ENCODE measurements at places on chromosomes 7 and 10. TPM values are rescaled to one million over a fixed set of nuclear protein-coding genes. Genes with fewer than 3 reads are reported as not detected.

The IFIT2 gene
- total RNA-seq: 9.4 TPM

- DNase-seq: no peak
These were observed 438.9 kb downstream of the DNAJB6 start for GRCh38 chr7:157775560-157776332.

The CALCR gene
- total RNA-seq: not detected

GRCh38 chr7:70387217-70387616 is 744.7 kb upstream of the GALNT17 start:
- no peak for DNase-seq

- no peak for DNase-seq
These were observed 1.7 kb downstream of the NPTX2 start for GRCh38 chr7:98618786-98619185.

DNA sequence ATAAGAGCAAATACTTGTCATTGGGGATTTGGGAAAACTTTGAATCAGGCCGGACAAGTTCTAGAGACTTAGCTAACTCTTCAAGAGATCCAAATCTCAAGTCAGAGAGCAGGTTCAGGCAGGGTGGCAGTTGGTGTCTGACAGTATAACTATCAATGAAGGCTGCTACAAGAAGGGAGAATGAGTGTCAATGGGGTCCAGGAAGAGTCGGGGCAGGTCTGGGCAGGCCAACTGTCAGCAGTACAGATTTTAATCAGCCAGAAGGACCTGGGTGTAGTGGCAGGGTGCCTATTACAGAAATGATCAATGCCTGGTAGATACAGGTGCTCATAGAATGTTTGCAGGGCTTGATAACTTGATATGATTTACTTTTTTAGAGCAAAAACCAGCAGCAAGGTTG is 751.1 kb downstream of the GRM8 start:
- DNase-seq: no peak

- no peak for DNase-seq
These were observed 891.6 kb downstream of the GRM8 start for GRCh38 chr7:126361183-126361582.

The GDF2 gene
- not detected for total RNA-seq

The CLDN4 gene
- total RNA-seq: 892 TPM

- no peak for DNase-seq
These were observed 9.2 kb upstream of the MRLN start for GRCh38 chr10:59762505-59762904.

DNA sequence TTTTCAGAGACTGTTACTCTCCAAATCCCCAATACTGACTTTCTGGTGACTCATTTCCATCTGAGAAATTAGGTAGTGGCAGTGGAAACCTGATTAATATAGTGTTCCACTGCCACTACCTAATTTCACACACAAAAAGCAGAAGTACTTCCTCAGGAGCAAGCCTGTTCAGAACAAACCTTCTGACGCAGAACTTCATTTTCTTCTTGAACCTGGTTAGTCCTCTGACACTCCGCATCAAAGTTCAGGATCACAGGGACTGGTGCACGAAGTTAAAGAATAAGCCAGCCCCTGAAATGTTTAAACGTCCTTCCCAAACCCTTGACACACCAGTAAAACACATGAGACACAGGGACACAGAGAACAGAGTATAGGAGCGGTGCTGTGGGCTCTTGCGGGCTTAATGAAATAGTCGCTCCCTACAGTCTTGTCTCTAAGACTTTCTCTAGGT is 4.4 kb downstream of the WDR91 start:
- DNase-seq: no peak

DNA sequence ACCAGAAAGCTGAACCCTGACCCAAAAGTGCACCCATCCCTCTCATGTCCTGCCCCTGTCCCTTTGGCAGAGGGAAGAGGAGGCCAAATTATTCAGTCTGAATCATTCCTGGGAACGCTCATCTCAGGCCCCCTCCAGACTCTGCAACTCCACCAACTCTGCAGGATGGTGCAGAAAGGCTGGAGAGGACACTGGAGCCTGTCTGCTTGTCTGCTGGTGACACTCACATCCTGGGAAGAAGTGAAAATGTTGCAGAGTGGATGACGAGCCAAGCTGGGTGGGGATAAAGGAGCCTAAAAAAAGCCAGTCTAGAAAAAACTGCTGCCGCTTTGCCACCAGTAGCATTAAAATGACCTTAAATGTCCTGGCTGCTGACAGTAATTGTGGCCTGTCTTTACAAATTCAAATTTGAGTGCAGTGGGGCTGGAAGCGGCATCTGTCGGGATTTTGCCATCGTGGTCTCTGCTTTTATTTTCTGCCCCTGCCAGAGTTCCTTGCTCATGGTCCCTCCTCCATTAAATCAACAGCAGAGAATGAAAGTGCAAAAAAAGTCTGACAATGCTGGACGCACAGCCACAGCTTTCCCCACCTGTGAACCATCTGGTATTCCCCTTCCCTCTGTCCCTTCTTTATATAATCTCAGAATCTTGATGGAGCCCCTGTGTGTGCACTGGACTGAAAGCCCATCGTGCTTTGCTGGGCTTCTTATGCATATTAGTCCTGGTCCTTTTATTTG is 63.9 kb downstream of the STK17A start:
- no peak for DNase-seq

DNA sequence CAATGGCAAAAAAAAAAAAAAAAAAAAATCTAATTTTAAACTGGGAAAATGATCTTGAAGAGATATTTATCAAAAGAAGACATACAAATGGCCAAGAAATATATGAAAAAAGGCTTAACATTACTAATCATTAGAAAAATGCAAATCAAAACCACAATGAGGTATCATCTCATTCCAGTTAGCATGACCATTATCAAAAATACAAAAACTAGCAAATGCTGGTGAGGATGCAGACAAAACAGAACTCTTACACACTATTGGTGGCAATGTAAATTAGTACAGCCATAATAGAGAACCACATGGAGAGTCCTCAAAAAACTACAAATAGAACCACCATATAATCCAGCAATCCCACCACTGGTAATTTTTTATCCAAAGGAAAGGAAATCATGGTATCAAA is 489.6 kb downstream of the TNS3 start:
- no peak for DNase-seq

GRCh38 chr7:38881947-38882684 is 26.9 kb downstream of the VPS41 start:
- DNase-seq: no peak

DNA sequence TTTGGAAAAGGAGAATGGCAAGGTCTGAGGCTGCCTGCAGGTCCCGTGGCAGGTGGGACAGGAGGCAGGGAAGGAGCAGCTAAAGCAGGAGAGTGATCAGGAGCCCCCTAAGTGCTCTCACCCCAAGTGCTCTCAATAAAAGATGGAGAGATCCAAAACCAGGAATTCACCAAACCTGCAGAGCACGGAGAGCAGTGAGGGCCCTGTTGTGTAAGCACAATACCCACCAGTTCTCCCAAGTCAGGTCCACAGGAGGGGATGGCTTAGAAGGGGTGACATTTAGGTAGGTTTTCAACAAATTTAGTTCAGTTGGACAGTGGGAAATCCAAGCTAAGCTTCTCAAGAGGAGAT is 40.8 kb downstream of the GNA12 start:
- no peak for DNase-seq

GRCh38 chr10:43794181-43794815 is 145.6 kb upstream of the ZNF32 start:
- DNase-seq: no peak

The CALD1 gene
- 255 TPM for total RNA-seq

- DNase-seq: no peak
These were observed 472.9 kb upstream of the AKR1E2 start for GRCh38 chr10:4353059-4353655.

The PTPN12 gene
- total RNA-seq: 58.8 TPM

DNA sequence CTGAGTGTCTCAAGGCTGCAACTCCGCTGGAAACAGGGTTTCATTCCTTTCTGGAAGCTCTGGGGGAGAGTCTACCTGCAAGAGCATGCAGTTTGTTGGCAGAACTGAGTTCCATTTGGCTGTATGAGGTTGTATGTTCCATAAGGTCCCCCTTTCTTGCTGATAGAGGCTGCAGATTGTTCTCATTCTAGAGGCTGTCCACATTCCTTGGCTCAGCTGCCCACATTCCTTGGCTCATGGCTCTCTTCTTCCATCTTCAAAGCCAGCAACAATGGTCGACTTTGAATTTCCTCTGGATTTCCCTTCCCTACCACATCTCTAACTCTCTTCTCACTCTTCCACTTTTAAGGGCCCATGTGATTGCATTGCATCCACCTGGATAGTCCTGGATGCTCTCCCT is 147.3 kb upstream of the CDCA7L start:
- DNase-seq: no peak

DNA sequence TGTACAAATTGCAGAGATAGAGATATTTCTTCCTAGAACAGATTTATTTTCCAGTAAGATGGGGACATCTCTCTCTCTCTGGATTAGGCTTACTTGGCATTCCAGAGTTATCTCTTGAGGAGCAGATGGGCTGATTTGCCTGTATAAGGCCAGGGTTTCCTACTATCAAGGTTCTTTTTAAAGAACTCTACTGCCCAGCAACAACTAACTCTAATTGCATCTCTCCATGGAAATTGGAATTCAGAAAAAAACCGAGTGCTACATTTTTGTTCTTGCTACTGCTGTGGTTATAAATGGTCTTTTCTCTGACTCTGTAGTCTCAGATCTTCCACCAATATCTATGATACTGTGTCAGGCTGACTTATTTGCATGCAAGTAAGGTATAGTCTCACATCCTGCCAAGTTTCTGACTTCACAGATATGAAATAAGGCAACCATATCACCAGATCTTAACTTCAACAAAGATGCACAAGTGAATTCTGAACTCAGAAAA is 161.1 kb downstream of the CRPPA start:
- no peak for DNase-seq

The AKR1B15 gene
- not detected for total RNA-seq

DNA sequence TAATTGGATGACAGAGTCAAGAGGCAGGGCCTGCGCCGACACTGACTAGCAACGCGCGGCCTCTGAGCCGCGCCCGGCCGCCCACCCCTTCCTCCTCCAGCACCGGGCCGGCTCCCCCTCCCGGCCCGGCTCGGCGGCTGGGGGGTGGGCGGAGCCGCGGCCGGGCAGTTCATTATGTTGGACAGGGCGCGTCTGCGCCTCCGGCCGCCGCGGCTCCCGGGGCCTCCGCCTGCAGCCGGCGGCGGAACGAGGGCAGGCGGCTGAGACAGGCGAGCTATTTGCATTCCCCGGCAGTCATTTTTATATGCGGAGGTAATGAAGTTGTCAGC is 106.7 kb downstream of the SNX10 start:
- no peak for DNase-seq

DNA sequence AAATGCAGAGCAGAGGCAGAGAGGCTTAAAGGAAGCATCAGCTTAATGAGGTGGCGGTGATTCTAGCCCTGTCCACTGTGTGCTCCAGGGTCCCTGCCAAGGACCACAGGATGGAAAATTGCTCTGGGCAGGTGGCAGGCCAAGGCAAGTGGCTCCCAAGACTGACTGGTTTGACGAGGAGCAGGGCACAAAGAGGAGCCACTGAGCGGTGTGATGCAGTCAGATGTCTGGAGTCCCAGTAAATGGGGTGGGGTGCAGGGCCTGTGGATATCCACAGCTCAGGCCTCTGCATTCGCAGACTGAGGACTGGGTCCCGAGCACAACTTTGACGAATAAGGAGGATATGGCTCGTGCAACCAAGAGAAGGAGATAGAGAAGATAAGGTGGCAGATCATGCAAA is 385.6 kb downstream of the PLXNA4 start:
- DNase-seq: no peak

The GPR15LG gene
- total RNA-seq: not detected

DNA sequence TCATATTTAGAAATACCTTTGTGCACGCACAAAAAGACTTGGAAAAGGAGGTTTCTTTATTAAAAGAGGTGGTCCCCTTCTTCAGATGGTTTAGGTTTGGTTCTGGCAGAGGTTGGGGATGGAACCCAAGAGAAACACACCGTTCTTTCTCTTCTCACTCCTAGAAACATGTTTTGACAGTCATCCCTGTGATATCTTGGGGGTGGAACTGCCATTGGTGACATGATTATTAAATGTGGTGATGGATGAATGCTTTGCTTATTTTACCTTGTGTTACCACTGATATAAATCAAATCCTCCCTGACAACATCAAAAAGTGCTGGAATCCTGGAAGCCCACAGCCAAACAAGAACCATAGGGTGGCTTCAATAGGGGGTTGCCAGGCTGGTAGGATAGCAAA is 146.5 kb downstream of the CCDC3 start:
- no peak for DNase-seq

DNA sequence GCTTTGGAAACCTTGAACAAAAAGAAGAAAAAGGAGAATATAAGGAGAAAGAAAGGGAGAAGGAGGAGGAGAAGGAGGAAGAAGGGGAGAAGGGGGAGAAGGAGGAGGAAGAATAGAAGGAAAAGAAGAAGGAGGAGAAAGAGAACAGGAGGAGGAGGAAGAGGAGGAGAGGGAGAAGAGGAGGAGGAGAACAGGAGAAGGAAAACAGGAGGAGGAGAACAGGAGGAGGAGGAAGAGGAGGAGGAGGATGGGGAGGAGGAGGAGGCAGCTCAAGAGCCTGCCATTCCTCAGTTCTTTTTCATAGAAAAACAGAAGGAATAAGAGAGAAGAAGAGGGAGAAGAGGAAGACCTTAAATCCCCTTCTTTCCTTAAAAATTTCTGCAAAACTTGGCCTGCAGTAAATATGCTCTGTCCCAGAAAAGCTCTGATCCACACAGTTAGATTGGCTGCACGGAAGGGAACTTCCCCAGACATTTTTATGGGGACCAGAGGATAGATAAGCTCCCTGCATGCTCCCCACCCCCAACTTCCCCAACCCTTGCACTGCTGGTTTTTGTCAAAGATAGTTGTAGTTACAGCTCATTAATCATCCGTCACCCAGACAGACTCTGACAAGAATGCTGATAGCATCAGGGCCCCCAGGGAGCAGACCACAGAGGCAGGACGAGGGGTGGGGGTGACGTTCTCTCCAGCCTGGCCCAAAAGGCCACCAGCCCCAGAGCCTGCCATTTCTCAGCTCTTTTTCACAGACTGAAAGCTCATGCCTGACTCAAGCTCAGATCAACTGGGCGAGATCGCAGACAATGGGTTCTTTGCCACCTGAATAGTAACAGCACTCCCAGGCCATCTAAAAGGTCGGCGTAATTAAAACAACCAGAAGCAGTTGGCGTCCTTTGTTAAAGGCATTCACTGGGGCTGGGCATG is 34.5 kb upstream of the LYZL1 start:
- DNase-seq: no peak

GRCh38 chr10:3095373-3096139 is 28.2 kb downstream of the PFKP start:
- DNase-seq: peak; percentile 99

The VSTM2A gene
- total RNA-seq: not detected

- peak; percentile 5 for DNase-seq
These were observed 128.6 kb upstream of the KCTD7 start for GRCh38 chr7:66500087-66500486.
